ENCODE measurements at places on chromosomes 3 and 15. TPM values are rescaled to one million over a fixed set of nuclear protein-coding genes. Genes with fewer than 3 reads are reported as not detected.

Gene FAM107A
- not detected for total RNA-seq

Gene BFSP2
- total RNA-seq, result not detected

Gene NR2E3
- total RNA-seq, result not detected

Gene BSN
- total RNA-seq, result not detected

Gene FBXW12
- total RNA-seq, result not detected

Gene IL5RA
- not detected for total RNA-seq

Gene LCTL
- total RNA-seq, result 1.3 TPM

Gene MEX3B
- 20.4 TPM for total RNA-seq

Gene PPP1R14D
- not detected for total RNA-seq

Gene CCR8
- not detected for total RNA-seq

Gene PHC3
- total RNA-seq, result 31.3 TPM

Gene ZNF662
- total RNA-seq, result not detected

Gene P2RY1
- total RNA-seq, result under 0.01 TPM

Gene ITIH1
- not detected for total RNA-seq

Gene EXD1
- total RNA-seq, result not detected

Gene LMOD3
- total RNA-seq, result not detected
